ENCODE measurements at places on chromosomes 7 and 10.

- DNase-seq: peak; percentile 68
These were observed 183.6 kb downstream of the TCF7L2 start for GRCh38 chr10:113133497-113134115.

- peak; percentile 93 for DNase-seq
These were observed at the start of gene NAPEPLD for GRCh38 chr7:103148994-103149807. Gene NAPEPLD (minus strand): TSS chr7:103149099. CDS start chr7:103128776, 20,323 bp downstream.

- DNase-seq: no peak
These were observed 22.4 kb upstream of the FOXK1 start for GRCh38 chr7:4659551-4660286.

DNA sequence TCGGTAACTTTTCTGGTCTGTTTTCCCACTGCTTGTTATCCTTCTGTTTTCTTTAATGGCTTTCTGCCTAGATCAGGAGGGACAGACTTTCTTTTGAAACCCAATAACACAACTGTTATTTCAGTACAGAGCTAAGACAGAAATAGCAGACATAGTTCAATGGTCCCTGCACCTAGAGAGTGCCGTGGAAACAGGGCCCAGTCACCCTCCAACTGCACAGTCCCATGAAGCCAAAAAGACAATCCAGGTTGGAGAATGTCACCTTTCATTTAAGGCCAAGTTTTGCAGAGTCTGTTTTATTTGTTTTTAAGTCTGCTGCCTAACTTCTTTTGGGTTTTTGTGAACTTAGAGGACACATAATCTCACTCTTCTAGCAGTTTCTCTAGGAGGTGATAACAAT lies 2.5 kb downstream of the AIMP2 start:
- DNase-seq: no peak

DNA sequence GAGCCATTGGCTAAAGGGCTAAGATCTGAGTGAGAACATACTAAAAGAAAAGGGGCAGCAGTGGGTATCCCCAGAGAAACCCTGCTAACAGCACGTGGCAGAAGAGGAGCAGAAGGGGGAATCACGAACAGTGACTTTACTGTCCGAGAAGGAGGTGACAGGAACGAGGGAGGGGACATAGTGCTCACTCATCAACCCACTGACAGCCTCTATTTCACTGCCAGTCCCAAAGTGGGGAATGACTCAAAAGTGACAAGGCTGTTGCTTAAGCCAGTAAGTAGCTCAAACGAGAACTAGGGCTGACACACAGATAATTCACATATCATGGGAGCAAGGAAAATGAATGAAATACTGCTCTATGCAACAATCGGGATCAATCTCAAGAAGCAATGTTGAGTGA lies 92.7 kb downstream of the RSU1 start:
- DNase-seq: no peak

DNA sequence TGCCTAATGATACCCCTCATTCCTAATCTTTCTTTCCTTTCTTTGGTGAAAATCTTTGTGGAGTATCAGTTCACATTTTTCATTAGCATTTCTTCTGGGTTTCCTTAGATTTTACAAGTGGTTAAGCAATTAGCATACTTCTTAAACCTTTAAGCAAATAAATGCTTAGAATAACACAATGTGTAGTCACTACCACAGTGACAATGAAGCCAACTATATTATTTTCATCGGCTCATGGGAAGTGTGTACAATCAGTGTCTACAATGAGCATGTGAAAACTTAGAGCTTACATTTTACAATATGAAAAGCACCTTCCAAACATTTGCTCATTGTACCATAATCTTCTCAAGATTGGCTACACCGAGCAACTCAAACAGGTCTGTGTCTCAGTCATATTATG lies 176.2 kb upstream of the PLXNA4 start:
- DNase-seq: no peak

GRCh38 chr7:4479367-4480039 lies 202.6 kb upstream of the FOXK1 start:
- peak; percentile 58 for DNase-seq

DNA sequence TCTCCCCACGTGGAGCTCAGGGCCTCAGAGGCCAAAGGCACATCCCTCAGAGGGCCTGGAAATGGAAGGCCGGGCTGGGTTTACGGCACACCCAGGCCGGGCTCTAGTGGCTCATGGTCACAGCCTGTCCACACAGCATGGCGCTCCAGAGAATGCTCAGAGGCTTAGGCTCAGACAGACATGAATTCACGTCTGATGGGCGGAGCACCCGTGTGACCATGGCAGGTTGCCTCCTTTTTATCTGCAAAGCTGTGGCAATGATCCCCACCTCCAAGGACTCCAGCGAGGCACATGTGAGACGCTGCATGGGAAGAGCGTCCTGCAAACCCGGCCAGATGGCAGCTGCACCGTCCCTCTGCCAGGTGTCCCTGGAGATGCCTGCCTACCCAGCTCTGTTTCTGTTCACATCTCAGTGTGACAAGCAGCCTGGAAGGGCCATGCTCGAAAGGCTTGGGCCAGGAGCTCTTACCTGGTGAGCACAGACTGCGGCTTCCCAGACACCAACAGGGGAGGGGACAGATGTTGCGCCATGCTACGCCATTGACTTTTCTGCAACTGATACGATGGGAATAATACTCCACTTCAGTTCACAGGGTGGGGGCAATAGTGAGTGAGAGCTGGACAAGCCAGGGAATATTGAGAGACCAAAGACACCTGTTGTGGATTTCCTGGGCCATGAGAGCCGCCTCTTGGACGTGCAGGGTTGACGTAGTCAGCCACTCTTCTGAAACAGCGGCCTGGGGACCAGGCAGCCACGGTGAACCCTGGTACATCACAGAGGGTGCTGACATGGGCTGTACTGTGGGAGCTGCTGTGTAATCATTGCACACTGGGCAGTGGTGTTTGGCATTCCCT lies 34.4 kb upstream of the FAM20C start:
- DNase-seq: no peak

GRCh38 chr10:106705681-106706100 lies 458.8 kb downstream of the SORCS1 start:
- DNase-seq: peak; percentile 84

DNA sequence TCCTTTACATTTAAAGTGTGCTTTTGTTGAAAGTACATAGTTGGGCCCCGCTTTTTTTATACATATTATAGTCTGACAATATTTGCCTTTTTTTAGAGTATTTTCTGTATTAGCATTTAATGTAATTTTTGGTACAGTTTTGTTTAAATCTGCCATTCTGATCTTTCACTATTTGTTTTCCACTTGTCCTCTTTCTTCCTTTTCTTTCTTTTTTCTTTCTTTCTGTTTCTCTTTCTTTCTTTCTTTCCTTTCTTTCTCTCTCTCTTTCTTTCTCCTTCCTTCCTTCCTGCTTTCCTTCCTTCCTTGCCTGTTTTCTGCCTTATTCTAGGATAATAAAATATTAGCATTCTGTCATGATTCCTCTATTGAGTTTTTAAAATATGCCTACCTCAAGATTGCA lies 9.5 kb downstream of the LIPK start:
- DNase-seq: no peak

GRCh38 chr10:45429790-45430189 lies 55.8 kb downstream of the ALOX5 start:
- no peak for DNase-seq

GRCh38 chr7:30791114-30791513 lies 19.9 kb downstream of the MINDY4 start:
- no peak for DNase-seq

DNA sequence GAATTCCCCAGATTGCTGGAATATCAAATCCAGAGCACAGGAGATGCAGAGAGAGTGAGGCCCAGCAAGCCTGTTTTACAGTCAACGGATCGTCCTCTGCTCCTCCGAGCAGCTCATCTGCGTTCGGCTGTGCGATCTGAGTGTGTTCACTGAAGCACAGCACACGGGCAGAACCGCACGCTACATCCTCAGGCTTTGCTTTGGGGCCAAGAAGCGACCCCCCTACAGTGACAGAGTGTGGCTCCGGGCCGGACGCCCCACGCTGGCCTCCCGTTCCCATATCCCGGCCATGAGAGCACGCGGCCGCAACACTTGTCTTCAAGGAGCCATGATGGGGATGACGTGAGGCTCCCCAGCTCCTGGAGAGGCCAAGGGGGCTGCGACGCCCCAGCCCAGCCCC lies 431.4 kb downstream of the DNAJB6 start:
- no peak for DNase-seq

GRCh38 chr10:122617476-122618270 lies 57.1 kb downstream of the DMBT1 start:
- no peak for DNase-seq

GRCh38 chr7:106048706-106049020 lies 63.4 kb downstream of the SYPL1 start:
- no peak for DNase-seq

DNA sequence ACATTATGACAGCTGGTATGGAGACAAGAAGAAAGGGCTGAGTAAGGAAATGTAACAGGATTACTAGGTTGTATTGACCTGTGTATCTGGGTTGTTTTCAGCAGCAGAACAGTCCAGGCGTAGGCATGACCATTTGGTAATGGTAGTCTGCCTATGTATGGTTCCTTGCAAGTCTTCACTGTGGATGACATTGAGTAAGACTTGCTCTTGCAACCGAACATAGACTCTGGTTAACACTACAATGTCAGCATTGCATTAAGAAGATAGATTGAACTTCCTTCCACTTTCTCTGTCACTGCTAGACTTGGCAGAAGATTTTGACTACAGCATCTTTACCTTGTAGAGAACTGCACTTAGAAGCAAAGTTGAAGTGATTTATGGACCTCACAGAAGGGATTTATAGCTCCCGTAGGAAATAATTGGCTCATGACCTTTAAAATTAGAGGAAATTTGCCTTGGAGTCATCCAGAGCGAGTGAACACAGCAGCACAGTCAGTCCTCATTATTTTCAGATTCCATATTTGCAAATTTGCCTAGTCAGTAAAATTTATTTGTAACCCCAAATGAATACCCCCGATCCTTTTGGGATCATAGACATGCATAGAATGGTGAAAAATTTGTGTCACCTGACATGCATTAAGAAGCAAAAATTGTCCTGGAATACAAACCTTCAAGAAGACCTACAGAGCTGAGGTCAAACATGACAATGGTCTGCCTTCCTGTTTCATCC lies 79.6 kb upstream of the STRIP2 start:
- no peak for DNase-seq

- no peak for DNase-seq
These were observed 752 bp upstream of the CAMK2G start for GRCh38 chr10:73875139-73875475.

- DNase-seq: no peak
These were observed 26.8 kb upstream of the SUPV3L1 start for GRCh38 chr10:69153227-69153626.

DNA sequence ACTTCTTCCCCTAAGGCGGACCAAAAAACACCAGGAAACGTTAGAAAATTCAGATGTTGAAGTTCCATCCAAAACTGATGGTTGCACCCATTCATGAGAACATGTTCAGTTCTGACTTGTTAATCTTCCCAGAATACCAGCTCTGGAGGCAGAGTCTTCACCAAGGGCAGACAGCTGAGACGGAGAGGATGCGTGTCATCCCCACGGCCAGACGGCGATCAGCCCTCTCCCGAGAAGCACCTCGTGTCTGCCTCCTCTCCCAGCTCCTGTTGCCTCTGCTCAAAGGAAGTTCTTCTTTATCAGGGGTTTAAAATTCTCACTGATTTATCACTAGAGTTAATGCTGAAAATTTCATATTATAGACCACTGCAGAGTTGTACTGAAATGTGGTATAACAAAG lies 269.7 kb downstream of the ZMYND11 start:
- DNase-seq: peak; percentile 57

DNA sequence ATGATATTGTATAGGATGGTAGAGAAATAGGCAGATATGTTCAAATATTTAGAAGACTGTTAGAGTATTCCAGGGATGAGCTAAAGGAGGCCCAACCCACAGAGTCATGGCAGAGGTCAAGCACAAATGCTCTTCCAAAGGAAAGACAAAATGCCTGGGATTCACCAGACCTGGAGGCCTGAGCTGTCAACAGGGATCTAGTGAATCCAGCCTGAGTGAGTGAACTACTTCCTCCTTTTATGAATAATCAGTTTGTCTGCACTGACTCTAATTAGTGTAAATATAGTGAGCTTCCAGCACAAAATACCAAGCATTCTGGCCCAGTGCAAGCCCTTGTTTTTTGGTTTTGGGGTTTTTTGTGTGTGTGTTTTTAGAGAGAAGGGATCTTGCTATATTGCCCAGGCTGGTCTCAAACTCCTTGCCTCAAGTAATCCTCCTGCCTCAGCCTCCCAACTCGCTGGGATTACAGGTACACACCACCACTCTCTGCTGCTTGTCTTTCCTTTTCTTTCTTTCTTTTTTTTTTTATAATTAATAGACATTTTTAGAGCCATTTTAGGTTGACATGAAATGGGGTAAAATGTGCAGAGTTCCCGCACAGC lies 244.4 kb downstream of the SKIDA1 start:
- no peak for DNase-seq

DNA sequence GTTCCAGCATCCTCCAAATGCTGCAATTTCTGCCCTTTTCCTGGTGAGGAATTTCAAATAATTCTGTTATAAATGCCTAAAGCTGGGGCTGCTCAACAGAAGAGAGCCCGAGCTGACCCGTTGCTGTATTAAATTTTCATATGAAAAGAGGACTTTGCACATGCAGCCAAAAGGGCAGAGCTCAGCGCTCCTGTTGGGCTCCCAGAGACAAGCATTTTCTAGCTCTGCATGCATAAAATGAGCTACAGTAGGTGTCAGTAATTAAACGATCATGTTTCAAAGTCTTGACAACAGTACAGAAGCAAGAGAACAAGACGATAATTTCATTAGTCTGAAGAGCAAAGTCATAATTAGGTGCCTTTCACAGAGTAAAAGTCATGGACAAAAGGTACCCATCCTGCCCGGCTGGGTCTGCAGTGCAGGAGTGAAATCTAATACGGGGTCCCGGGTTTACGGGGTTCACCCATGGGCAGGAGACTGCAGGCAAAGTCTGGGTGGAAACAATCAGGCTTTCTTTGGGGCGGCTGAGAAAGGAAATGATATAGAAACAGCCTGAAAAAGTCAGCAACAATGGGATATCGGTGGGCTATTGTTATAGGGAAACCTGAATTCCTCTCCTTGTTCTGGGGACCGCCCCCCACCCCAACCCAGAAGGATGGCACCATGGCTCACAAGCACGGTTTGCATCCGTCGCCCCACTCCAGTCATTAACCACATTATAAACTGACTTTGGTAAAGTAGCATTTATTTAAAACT lies 66.0 kb downstream of the EBF3 start:
- DNase-seq: no peak

DNA sequence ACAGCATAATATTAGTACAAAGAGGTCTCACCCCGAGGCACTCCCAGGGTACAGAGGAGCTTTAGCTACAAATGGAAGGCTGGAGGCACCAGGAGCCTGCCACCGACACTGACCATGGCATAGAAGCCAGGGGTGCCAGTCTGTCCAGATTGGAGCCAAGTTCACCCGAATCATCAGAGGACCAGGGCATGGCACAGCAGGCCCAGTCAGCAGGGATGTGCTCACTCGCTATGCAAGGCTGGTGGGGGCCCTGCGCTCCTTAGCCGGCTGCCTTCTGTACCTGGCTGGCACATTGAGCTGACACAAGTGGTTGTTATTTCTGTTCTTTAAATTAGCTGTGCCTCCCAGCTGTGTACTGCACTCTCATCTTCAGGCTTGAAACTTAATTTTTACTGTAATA lies 149.3 kb downstream of the TCERG1L start:
- no peak for DNase-seq

GRCh38 chr7:130417213-130417612 lies 23.6 kb downstream of the CEP41 start:
- DNase-seq: no peak

- no peak for DNase-seq
These were observed 68.2 kb downstream of the ELAPOR2 start for GRCh38 chr7:86991093-86991769.

- DNase-seq: no peak
These were observed 28.2 kb upstream of the ACSL5 start for GRCh38 chr10:112345743-112346142.
